ENCODE measurements at places on chromosomes 2 and 18. TPM values are rescaled to one million over a fixed set of nuclear protein-coding genes. Genes with fewer than 3 reads are reported as not detected.

DNA sequence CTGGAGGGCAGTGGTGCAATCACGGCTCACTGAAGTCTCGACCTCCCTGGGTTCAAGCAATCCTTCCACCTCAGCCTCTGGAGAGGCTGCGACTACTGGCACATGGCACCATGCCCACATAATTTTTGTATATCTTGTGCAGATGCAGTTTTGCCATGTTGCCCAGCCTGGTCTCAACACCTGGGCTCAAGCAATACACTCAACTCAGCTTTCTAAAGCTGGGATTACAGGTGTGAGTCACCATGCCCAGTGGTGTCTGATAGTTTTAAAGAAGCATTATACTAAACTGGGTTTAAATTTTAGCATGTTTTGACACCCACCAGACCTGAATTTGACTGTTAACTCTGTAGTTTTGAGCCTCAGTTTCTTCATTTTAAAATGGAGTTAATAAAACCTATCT is 109.4 kb upstream of the SLC38A11 start:
- DNase-seq, result no peak

IL1RN gene
- 0.39 TPM for total RNA-seq

- no peak for DNase-seq
Measured at GRCh38 chr2:220648628-220649027, 923.5 kb downstream of the EPHA4 start.

DNA sequence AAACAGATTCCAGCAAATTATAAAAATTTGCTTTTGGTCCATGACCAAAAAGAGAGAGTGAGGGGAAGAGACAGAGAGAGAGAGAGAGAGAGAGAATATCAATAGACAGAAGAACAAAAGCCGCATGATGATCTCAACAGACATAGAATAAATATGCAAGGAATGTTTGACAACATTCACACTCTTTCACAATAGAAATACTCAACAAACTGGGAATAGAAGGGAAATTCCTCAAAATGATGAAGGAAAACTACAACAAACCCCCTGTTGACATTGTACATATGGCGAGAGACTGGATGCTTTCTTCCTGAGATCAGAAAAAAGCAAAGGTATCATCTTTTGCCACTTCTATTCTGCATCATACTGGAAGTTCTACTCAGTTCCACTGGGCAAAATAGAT is 309.7 kb downstream of the RAD51AP2 start:
- peak; percentile 34 for DNase-seq

DNA sequence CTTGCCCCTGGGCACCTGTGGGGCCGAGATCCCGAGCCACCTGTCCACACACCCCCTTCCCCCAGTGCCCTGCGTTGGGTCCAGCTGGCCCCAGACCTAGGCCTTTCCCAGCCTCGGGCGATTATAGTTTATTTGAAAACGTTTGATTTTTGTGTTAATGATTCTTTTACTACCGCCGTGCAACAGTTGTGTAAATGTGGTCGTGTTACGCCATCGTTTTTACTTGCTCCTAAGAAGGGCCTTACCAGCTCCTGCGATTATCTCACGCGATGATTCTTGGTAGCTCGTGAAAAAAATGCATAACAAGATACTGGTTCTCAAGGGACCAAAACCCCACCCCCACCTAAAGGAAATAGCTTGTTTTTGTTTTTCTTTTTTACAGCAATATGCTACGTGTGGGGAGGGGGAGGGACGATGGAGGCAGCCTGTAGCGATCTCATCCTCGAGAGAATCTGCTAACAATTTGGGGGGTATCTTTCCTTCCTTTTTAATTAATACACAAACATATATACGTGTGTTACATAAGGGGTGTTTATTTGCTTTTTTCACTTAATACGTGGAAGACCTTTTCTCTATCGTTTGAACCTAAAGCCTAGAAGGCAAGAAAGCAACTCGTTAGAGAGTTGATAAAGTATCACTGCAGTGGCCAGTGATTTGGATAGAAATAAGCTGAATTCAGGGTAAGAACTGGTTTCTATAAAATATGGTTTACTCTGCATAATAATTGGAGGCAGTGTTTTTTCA is 1.0 kb downstream of the ZDBF2 start:
- DNase-seq, result peak; percentile 32

DNA sequence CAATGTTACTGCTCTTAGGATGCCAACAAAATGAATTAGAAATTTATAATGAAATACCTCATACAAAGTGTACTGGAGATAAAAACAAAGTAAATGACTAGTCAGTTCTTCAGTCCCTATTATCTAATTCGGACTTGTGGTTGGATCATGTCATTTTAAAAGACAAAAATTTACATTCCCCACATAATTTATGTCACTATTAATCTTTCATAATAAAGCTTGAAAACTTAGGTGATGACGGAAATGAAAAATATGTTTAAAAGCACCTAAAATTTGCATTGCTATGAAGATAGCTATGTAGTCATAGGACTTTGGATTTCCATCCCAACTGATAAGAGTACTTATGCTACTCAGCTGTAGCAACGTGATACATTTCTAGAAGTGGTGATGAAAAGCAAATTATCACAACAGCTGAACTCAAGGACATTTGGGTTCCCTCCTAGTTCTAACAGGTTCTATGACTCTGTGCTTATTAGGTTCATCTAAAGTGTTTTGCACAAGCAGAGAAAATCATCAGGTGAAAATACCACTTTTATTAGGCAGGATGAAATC is 58.4 kb downstream of the LRPPRC start:
- no peak for DNase-seq

FBXO41 gene
- total RNA-seq, result 3.7 TPM

DNA sequence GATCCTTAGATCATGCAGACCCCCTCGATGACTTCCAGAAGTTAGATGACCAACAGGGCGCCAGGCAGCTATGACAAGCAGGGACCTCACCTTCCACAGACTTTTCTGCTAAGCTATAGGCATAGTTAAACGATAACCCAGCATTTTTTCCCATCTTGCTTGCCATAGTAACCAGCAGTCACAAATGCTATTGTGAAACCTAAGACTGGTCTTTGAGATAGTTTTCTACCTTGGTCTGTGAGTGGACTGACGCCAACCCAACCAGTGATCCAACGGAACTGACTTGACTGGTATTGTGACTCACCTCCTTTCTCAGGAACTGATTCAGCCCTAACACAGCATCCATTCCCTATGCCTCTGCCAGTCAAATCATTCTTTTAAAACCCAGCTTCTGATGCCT is 361.2 kb downstream of the LRRTM4 start:
- DNase-seq, result peak; percentile 71

GRCh38 chr2:44927985-44928482 is 13.5 kb upstream of the SIX3 start:
- DNase-seq, result no peak

Measured in MCF 10A (cell line).